ENCODE measurements at places on chromosomes 12 and 14. TPM values are rescaled to one million over a fixed set of nuclear protein-coding genes. Genes with fewer than 3 reads are reported as not detected.

Gene DDIT3
- total RNA-seq: 49.4 TPM

- H3K36me3 ChIP-seq: no peaks in the 10 kb centered on the region
- H3K4me3 ChIP-seq: no peak within 1 kb of the TSS
- H3K27me3 ChIP-seq: no peaks in the 10 kb centered on the region
- H3K4me1 ChIP-seq: peaks cover 11% of the 10 kb centered on the region
- H3K27ac ChIP-seq: peak within 1 kb of the TSS; percentile 10
- peak; percentile 48 for DNase-seq
These were observed at the start of gene CELA1 for GRCh38 chr12:51346581-51346980. Gene CELA1, minus strand, starts transcription at chr12:51346679. Its CDS starts 41 bp downstream, at chr12:51346638.

DNA sequence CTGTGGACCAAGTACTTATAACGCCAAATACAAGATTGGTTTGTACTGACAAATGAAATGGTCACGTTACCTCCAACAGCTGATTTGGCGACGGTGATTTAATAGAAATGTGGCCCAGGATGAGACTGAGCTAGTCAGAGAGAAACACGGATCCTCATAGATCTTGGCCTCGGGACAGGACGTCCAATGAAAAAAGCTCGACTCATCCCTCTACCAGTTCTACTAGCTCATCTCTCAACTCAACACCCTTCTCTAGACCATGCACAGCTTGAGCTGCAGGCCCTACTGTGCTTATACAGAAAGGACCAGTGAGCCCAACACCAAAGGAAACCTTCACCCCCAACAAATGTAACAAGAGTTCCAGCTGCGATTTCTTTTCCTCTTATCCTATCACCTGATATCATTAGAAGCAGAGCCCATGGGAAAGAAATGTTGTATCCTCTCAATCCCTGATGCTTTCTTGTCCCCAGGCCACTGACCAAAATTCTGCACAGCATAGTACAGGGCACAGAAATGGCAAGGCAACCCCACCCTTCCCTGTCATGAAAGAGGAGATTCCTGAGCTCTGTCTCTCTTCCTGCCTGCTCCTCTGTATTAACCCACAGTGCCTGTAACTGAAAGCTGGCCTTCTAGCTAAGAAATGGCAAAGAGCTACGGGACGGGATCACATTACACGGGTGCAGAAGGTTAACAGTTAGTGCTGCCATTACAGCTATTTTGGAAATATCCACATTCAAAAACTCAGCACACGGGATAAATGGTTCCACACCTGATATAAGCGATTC is 39.2 kb downstream of the DICER1 start:
- H3K4me3 ChIP-seq: no peak overlapping the region
- H3K27ac ChIP-seq: no peak overlapping the region
- H3K36me3 ChIP-seq: peaks cover 48% of the 10 kb centered on the region
- no peak for DNase-seq

- no peak for DNase-seq
- H3K27ac ChIP-seq: no peak overlapping the region
- no peaks in the 10 kb centered on the region for H3K36me3 ChIP-seq
- H3K4me3 ChIP-seq: no peak overlapping the region
- no peaks in the 10 kb centered on the region for H3K4me1 ChIP-seq
These were observed 44.6 kb upstream of the FZD10 start for GRCh38 chr12:130117701-130118100.

GRCh38 chr12:118959348-118959747 is 22.0 kb upstream of the SRRM4 start:
- no peak for DNase-seq
- H3K36me3 ChIP-seq: no peaks in the 10 kb centered on the region
- no peak overlapping the region for H3K4me3 ChIP-seq
- no peaks in the 10 kb centered on the region for H3K4me1 ChIP-seq
- no peak overlapping the region for H3K27ac ChIP-seq

- H3K4me1 ChIP-seq: no peaks in the 10 kb centered on the region
- H3K27ac ChIP-seq: no peak overlapping the region
- H3K36me3 ChIP-seq: no peaks in the 10 kb centered on the region
- DNase-seq: no peak
- no peak overlapping the region for H3K4me3 ChIP-seq
These were observed 18.6 kb downstream of the HSD17B6 start for GRCh38 chr12:56781726-56782125.

DNA sequence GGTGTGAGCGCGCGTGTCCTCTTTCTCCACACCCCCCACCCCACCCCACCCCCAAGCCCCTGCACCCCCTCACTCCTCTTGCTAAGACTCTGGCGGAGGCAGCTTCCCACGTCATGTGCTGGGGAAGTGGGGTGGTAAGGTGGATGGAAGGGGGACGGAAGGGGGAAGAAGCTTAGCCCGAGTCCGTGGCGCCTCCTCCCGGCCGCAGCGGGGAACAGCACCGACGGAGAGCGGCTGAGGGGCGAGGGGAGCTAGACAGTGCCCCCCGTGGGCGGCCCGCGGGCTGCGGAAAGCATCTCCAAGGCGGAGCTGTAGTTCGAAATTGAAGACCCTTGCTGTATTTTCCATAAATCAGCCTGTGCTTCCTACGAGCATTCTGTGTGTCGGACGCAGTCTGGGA is 588 bp upstream of the GRIN2B start:
- no peak overlapping the region for H3K27ac ChIP-seq
- H3K36me3 ChIP-seq: no peaks in the 10 kb centered on the region
- DNase-seq: no peak
- peaks cover 46% of the 10 kb centered on the region for H3K27me3 ChIP-seq
- no peaks in the 10 kb centered on the region for H3K4me1 ChIP-seq
- no peak overlapping the region for H3K4me3 ChIP-seq

- H3K27me3 ChIP-seq: no peaks in the 10 kb centered on the region
- no peak overlapping the region for H3K27ac ChIP-seq
- DNase-seq: no peak
- H3K4me3 ChIP-seq: no peak overlapping the region
- H3K4me1 ChIP-seq: no peaks in the 10 kb centered on the region
These were observed 218.4 kb upstream of the C14orf180 start for GRCh38 chr14:104361101-104361591.

DNA sequence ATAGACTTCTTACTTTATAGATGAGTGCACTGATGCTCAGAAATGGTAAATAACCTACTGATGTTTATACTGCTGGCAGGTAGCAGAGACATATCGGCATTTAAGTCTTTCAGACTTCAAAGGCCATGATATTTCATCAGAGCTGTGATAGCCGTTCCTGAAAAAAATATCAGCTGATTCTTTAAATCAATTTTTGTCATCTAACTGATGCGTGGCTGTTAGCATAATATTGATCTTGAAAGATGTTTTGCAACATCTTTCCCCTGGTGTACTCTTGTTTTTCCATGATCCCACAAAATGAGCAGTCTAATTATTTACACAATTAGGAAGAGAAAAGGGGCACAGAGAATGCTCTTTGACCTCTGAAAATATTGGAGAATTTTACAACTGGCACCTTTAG is 1.6 kb upstream of the SLCO1B1 start:
- H3K36me3 ChIP-seq: no peaks in the 10 kb centered on the region
- no peak for DNase-seq
- no peaks in the 10 kb centered on the region for H3K27me3 ChIP-seq
- no peaks in the 10 kb centered on the region for H3K4me1 ChIP-seq
- H3K4me3 ChIP-seq: no peak overlapping the region

GRCh38 chr12:3959799-3960560 is 86.8 kb upstream of the PARP11 start:
- DNase-seq: no peak
- H3K4me1 ChIP-seq: no peaks in the 10 kb centered on the region
- H3K4me3 ChIP-seq: no peak overlapping the region

Gene SLCO1A2
- total RNA-seq: not detected

Gene PLEKHG7
- total RNA-seq: not detected

Gene MYH6
- not detected for total RNA-seq

GRCh38 chr12:66739940-66740651 is 61.2 kb upstream of the GRIP1 start:
- no peak overlapping the region for H3K27ac ChIP-seq
- no peaks in the 10 kb centered on the region for H3K27me3 ChIP-seq
- H3K36me3 ChIP-seq: no peaks in the 10 kb centered on the region
- H3K4me1 ChIP-seq: no peaks in the 10 kb centered on the region
- H3K4me3 ChIP-seq: no peak overlapping the region

DNA sequence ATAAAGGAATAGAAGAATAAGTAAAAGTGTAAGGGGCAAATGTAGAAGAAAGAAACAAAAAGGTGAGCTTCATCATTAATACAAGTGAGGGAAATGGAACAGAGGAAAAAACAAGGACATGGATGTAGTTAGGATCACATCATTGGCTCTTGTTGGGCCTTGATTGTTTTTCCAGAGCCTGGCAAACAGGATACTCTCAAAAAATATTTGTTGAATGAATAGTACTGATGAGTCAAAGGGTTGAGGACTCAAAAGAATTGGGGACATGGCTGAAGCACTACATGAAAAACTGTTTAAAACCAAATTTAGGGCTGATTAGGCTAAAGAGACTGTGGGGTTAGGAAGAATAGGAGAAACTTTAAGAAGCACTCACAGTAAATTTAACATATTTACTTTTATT is 11.4 kb upstream of the SRP54 start:
- H3K4me1 ChIP-seq: no peaks in the 10 kb centered on the region
- no peak overlapping the region for H3K4me3 ChIP-seq
- no peak for DNase-seq
- no peak overlapping the region for H3K27ac ChIP-seq
- no peaks in the 10 kb centered on the region for H3K27me3 ChIP-seq
- H3K36me3 ChIP-seq: peaks cover 16% of the 10 kb centered on the region

DNA sequence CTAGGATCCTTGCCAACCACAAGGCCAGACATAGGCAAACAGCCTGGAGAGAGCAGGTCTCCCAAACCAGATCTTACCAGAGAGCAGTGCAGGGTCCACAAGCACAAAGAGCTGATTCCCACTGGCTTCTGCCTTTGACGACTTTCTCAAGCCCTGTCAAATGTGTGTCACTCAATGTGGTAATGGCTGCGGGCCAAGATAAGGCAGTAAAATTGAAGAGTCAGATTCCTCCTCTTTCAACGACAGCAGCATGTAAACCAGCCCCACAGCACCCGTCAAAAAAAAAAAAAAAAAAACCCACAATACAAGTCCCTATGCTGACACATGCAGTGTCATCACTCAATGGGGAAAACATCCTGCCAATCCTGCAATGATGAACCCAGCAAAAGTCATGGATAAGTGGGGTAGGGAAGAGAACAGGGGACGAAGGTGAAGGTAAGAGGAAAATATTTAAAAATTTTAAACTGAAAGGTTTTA is at the start of gene STON2:
STON2 (minus strand) TSS at position 123 of the 477 bp plus-strand sequence. CDS start 1,942 bp downstream, outside the sequence.
- DNase-seq: peak; percentile 37
- no peaks in the 10 kb centered on the region for H3K27me3 ChIP-seq
- no peaks in the 10 kb centered on the region for H3K36me3 ChIP-seq
- H3K4me1 ChIP-seq: no peaks in the 10 kb centered on the region
- H3K27ac ChIP-seq: no peak within 1 kb of the TSS

Gene SRRM4
- total RNA-seq: not detected

GRCh38 chr12:95318071-95318545 is 100.5 kb downstream of the VEZT start:
- H3K27ac ChIP-seq: no peak overlapping the region
- no peaks in the 10 kb centered on the region for H3K4me1 ChIP-seq
- no peaks in the 10 kb centered on the region for H3K36me3 ChIP-seq
- DNase-seq: no peak
- no peak overlapping the region for H3K4me3 ChIP-seq
- no peaks in the 10 kb centered on the region for H3K27me3 ChIP-seq

Gene HCAR1
- total RNA-seq: not detected

Gene TCL1B
- total RNA-seq: not detected

Gene WNT1
- total RNA-seq: not detected

DNA sequence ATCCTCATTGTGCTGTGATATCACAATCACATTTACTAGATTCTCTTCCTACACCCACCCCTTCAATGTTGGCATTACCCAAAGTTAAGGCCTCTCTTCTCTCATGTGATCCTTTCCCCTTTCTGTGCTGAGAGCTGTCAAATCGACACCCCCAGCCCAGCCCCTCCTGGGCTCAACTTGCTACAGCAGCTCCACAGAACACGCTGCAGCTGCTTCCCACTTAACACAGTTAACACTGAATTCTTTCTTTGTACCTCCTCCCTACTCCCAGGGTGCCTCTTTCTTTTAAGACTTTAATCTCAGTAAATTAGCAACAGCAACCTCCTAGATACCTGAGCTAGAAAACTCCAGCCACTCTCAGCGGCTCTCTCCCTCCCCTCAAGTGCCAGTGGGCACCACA is 17.8 kb downstream of the SPTB start:
- DNase-seq: no peak
- no peaks in the 10 kb centered on the region for H3K27me3 ChIP-seq
- H3K36me3 ChIP-seq: no peaks in the 10 kb centered on the region
- H3K4me3 ChIP-seq: no peak overlapping the region
- H3K27ac ChIP-seq: no peak overlapping the region
- H3K4me1 ChIP-seq: no peaks in the 10 kb centered on the region

GRCh38 chr12:117294189-117294603 is 67.2 kb downstream of the NOS1 start:
- no peaks in the 10 kb centered on the region for H3K4me1 ChIP-seq
- H3K27ac ChIP-seq: no peak overlapping the region
- no peaks in the 10 kb centered on the region for H3K36me3 ChIP-seq
- no peak overlapping the region for H3K4me3 ChIP-seq

Gene SERPINA12
- total RNA-seq: not detected

GRCh38 chr12:116346741-116347140 is 69.2 kb upstream of the MED13L start:
- H3K36me3 ChIP-seq: no peaks in the 10 kb centered on the region
- no peaks in the 10 kb centered on the region for H3K27me3 ChIP-seq
- H3K4me3 ChIP-seq: no peak overlapping the region
- no peak overlapping the region for H3K27ac ChIP-seq

DNA sequence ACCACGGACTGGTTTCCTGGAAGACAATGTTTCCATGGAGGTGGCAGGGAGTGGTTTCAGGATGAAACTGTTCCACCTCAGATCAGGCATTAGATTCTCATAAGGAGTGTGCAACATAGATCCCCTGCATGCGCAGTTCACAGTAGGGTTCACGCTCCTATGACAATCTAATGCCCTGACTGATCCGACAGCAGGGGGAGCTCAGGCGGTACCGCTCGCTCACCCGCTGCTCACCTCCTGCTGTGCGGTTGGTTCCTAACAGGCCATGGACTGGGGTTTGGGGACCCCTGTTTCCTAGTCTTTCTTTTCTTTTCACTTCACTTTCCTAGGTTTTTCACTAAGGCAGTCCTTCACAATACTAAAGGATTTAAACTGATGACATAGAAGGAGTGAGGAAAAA is 39.6 kb downstream of the GUCY2C start:
- no peaks in the 10 kb centered on the region for H3K36me3 ChIP-seq
- DNase-seq: no peak
- H3K27ac ChIP-seq: no peak overlapping the region
- H3K27me3 ChIP-seq: no peaks in the 10 kb centered on the region

GRCh38 chr12:106673141-106673540 is 90.3 kb downstream of the RFX4 start:
- peaks cover 15% of the 10 kb centered on the region for H3K27me3 ChIP-seq
- no peak for DNase-seq
- no peaks in the 10 kb centered on the region for H3K36me3 ChIP-seq
- H3K4me3 ChIP-seq: no peak overlapping the region
- H3K4me1 ChIP-seq: no peaks in the 10 kb centered on the region
- no peak overlapping the region for H3K27ac ChIP-seq

DNA sequence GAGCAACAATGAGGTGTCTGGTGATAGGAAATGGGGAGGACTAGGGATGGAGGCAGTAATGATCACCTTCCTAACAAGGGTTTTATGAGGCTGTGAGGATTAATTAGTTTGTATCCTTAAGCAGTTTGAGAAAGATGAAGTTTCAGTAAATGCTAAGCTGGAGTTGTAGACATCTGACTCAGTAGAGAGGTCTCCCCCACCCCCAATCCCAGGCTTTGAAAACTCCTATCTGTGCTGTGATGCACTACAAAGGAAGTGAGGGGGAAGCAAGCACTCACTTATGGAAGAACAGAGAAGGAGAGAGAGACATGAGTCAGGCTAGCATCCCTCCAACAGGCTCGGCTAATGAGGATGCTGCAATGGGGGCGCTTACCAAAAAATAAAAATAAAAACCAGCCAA is 5.5 kb upstream of the BCL11B start:
- no peaks in the 10 kb centered on the region for H3K36me3 ChIP-seq
- H3K27me3 ChIP-seq: peaks cover 19% of the 10 kb centered on the region
- H3K4me1 ChIP-seq: peaks cover 3% of the 10 kb centered on the region
- H3K27ac ChIP-seq: no peak overlapping the region
- H3K4me3 ChIP-seq: no peak overlapping the region

Measured in adrenal gland (tissue), 19 donors.